ENCODE measurements at places on chromosomes 6 and 20.

DNA sequence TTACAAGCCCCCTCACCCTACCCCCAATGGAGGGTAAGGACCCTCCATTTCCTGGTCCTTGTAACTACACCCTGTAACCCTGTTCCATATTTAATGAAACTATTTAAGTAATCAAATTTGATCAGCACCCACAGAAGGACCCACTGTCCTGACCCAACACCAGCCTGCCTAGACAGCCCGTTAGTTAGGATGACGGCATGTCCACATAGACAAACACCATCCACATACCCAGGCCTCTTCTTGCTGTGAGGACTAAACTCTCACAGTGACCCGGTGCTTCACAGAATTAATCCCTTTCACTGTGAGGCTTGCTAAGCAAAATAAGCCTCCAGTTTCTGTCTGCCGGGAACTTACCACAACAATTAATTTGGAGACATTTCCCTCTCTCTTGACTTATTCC is 32.8 kb upstream of the FOXQ1 start:
- no peak for DNase-seq

GRCh38 chr20:64133951-64134407 is 26.6 kb upstream of the NPBWR2 start:
- no peak for DNase-seq

GRCh38 chr20:62978561-62978943 is 26.0 kb downstream of the SLC17A9 start:
- no peak for DNase-seq

DNA sequence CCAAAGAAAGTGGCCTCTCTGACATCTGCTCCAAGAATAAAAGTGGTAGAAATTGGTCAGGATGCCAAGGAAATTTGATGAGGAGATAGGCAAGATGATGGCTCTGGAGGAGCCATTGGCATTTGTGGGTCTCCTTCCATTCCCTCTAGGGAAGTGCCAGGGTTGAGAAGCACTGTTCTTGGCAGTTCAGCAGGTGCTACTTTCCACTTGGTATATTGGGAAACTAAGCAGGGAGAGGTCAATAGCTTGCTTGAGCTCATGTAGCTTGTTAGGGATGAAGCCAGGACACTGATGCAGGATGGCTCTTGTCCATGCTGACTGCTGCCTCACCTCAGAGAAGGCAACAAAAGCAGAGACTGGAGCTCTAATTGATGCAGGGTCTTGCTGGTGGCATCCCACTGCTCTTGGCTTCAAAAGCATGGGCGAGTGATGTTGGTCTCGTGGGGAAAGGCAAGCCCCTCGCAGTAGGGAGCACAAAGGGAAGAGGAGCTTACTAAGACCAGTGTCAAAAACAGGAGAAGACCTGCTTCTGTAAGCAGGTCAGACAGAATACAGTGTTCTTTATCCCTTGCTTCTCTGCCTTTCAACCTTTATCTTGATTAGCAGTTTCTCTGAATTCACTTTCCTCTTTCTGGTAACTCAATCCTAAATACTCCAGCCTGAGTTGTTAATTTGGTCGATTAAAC is 73.1 kb upstream of the RIPOR2 start:
- no peak for DNase-seq

DNA sequence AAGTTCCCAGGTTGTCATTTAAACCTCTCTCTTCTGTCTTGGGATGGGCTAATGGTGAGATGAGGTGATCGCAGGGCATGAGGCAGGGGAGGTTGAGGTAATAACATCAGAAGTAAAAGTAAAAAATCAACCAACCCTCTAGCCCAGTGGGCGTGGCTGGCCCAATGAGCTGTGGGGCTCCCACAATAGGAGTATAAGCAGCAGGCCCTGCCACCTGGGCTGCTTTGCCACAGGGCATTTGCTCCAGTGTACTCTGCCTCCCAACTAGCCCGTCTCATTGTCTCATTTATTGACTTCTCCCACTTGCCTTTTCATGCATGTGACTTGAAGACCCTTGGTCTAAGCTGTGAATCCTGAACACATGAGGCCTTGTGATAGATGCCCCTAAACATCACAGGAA is 62.8 kb downstream of the PHACTR3 start:
- no peak for DNase-seq

GRCh38 chr6:24926192-24926591 is 9.6 kb downstream of the RIPOR2 start:
- no peak for DNase-seq

DNA sequence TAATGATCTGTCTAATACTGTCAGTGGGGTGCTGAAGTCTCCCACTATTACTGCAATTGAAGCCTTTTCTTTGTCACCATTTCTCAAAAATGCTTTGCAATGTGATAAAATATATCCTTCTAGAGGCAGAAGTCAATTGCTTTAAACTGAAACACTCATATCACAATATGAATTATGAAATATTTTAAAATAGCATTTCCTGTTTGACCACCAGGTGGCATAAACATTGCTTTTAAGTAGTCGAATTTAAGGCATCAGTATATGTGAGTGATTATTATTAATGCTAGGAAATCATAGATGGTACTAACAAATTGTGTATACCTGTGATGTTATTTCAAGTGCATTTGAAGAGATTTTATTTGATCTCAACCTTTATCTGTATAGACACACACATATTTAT is 87.5 kb downstream of the MEI4 start:
- DNase-seq, result no peak

DNA sequence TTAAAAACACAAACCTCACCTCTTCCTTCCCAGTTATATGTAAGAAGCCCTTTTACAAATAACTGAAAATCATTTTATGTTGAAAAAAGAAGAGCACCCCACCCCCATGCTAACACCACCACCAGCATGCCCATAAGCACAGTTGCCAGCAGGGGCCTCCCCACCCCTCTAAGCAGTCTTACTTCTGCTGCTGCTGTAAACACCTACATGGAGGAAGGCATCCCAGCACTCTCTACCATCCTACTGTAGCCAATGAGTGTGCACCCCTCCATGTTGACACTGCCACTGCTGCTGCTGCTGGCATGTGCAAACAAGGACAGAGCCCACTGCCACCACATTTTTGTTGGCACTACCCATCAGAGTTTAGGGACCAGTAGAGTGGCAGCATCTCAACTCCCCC is 49.6 kb upstream of the PHIP start:
- DNase-seq, result no peak

DNA sequence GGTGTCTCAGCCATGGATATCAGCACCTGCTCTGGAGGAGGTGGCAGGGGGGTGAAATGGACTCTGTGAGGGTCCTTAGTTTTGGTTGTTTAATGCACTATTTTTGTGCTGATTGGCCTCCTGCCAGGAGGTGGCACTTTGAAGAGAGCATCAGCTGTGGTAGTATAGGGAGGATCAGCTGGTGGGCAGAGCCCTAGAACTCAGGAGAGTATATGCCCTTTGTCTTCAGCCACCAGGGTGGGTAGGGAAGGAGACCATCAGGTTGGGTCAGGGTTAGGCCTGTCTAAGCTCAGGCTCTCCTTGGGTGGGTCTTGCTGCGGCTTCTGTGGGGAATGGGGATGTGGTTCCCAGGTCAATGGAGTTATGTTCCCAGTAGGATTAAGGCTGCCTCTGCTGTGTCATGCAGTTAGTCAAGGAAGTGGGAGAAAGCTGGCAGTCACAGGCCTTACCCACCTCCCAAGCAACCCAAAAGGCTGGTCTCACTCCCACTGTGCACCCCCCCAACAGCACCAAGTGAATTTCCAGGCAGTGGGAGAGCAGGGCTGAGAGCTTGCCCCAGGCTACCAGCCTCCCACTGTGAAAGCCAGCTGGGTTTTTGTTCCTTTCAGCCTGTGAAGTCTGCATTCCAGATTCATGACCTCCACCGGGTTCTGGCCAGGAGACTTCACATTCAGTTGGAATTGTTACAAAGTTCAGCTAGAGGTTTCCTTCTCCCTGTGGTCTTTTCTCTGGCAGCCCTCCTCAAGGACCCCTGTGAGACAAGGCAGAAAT is 5.7 kb upstream of the OSTM1 start:
- no peak for DNase-seq

- DNase-seq, result no peak
These were observed 317.6 kb downstream of the HDGFL1 start for GRCh38 chr6:22886650-22887581.

GRCh38 chr6:53567701-53568100 is 22.8 kb upstream of the GCLC start:
- no peak for DNase-seq

- no peak for DNase-seq
These were observed 160.1 kb downstream of the ZFAND3 start for GRCh38 chr6:37979392-37980221.

- DNase-seq, result no peak
These were observed 70.1 kb upstream of the AFDN start for GRCh38 chr6:167756597-167756996.

GRCh38 chr20:22403632-22404361 is 180.6 kb downstream of the FOXA2 start:
- DNase-seq, result no peak

All from stimulated activated CD8-positive, alpha-beta memory T cell treated with anti-CD3 and anti-CD28 coated beads, Interleukin-4, amount 100 ng/mL, for 1 hour (primary cell).